ENCODE measurements at places on chromosomes 1 and 21.

DNA sequence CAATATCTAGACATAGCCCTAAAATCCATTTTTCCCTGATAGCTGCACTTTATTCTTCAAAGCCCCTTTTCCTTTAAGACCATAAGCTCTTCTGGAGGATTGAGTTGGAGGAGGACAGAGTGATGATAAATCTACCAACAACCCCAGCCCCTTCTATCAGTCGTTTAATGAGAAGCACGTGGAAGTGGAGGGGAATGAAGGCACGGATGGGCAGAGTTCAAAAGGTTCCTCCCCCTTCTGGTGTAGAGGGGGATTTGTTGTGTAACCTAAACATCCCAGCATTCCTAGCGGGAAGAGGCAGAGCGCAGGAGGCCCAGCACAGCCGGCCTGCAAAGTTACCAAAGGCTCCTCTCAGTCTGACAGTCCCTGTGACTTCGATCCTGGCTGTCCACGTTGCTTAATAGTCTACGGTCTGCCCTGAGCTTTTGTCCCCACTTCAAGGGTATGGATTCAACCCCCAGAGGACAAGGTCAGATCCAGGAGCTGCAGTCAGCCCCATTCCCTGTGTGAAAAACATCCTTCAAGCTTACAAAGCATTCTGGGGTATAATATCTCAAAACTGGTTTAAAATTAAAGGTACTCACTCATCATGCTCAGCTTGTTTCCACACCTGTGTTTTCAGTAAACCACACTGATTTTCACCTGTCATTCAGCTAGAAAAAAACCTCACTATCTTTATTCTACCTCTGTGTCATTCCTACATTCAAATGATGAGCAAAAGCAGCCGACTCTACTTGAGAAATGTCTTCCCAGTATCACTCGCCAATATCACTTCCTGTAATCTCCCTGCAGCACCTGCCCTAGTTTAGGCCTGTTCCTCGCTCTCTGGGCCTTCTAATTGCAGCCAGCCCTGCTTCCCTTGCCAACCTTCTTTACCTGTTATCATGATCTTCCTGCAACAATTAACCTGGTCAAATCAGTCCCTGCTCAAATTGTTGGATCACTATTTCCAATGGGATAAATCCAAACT is 117.9 kb downstream of the PLPP3 start:
- no peak for DNase-seq

- DNase-seq, result no peak
These were observed 527.7 kb downstream of the LTN1 start for GRCh38 chr21:28464988-28465387.

DNA sequence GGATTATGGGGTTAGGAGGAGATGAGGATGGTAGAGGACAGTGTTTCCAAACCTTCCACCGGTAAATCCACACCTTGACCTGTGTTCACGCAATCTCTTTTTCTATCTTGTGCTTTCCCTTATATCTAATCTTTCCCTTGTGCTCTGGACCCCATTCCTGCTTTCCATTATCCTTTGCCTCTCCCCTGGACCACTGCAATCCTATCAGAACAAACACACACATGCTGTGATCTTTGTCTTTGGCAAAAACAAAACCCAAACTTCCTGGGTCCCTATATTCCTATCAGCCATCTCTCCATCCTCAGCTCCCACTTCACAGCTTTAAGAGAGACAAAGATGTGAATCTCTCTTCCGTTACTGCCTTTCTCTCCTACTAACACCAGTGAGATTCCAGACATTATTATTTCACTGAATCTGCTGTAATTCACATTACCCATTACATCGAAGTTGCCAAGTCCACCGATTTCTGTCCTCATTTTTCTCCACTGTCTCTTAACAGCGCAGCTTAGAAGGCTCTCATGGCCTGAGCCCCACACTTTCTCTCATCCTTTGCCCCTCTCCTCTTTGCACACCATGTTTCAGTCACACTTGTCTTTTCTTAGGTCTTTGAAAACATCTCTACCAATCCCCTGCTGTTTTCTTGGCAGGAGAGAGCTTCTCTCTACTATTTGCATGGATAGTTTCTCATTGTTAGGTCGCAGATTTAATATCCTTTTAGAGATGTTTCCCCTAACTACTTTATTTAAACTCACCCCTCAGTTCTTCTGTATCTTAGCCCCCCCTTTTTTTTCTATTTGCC is 230.0 kb upstream of the B3GALT2 start:
- no peak for DNase-seq

GRCh38 chr1:47976267-47976666 is 20.9 kb downstream of the TRABD2B start:
- DNase-seq, result no peak

DNA sequence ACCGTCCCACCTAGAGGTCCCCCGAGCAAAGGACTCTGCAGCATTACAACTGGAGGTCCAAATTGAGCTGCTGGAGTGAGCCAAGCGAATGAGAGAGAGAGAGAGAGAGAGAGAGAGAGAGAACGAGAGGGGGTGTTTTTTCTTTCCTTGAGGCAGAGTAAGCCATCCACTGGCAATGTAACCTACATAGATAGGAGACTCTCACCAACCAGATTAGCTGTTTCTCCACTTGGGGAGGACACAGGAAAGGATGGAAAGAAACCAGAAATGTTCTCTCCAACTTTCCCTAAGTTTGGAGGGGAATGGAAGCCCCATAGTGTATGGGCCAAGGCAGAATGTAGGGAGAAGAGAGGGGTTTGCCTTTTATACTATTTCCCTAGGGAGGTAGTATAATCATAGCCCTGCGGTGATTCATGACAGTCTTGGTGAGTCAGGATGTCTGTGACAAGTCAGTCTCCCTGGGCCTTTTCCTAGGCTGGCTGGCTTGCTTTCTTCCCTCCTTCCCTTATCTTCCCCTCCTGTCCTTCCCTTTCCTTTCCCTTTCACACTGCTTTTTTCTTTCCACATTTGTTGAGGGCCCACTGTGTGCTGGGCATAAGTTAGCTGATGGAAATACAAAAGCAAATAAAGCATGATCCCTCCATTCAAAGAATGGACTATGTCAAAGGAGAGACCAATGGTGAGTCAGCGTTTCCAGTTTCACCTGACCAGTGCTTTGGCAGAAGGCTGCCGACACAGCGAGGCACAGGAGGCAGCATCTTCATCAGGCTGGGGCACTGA is 7.1 kb downstream of the FNDC7 start:
- no peak for DNase-seq

DNA sequence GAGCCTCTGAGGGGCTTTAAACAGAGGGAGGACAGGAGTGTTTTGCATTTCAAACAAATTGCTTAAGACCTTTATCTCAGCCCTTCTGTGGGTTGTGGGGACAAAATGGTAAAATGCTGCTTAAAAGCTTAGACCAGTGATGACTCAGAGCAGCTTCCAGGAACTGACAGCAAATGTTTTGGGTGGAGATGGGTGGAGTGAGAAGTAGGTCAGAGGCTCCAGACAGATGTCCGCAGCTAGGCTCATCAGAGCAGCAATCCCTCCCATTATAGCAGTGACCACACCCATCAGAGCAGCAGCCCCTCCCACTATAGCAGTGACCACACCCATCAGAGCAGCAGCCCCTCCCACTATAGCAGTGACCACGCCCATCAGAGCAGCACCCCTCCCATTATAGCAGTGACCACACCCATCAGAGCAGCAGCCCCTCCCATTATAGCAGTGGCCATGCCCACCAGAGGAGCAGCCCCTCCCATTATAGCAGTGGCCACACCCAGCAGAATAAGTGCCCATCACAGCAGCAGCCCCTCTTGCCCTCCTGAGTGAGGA is 532.2 kb downstream of the MATN1 start:
- no peak for DNase-seq

GRCh38 chr1:180909005-180909414 is 3.7 kb upstream of the KIAA1614 start:
- DNase-seq, result no peak

- DNase-seq, result no peak
These were observed 7.1 kb downstream of the BLACAT1 start for GRCh38 chr1:205448540-205449253.
